ENCODE measurements at places on chromosomes 4 and X. TPM values are rescaled to one million over a fixed set of nuclear protein-coding genes. Genes with fewer than 3 reads are reported as not detected.

The CACNA1F gene
- not detected for total RNA-seq

The FGF13 gene
- total RNA-seq, result not detected

The MAGEA10 gene
- total RNA-seq, result not detected

The SPACA5 gene
- not detected for total RNA-seq

The COL4A5 gene
- 4.3 TPM for total RNA-seq

The RHOXF2B gene
- not detected for total RNA-seq

The SLC10A6 gene
- 0.55 TPM for total RNA-seq

The RASL11B gene
- 0.14 TPM for total RNA-seq

The ZNF595 gene
- 5.3 TPM for total RNA-seq

GRCh38 chr4:98890702-98891455 is 38.1 kb downstream of the EIF4E start:
- H3K27ac ChIP-seq, result peak overlapping the region; percentile 20
- H3K27me3 ChIP-seq, result no peaks in the 10 kb centered on the region
- H3K4me3 ChIP-seq, result no peak overlapping the region
- peak; percentile 10 for DNase-seq

GRCh38 chrX:5683996-5684395 is 544.7 kb downstream of the NLGN4X start:
- no peaks in the 10 kb centered on the region for H3K27me3 ChIP-seq
- H3K27ac ChIP-seq, result no peak overlapping the region
- no peaks in the 10 kb centered on the region for H3K36me3 ChIP-seq
- H3K4me3 ChIP-seq, result no peak overlapping the region

- no peak overlapping the region for H3K27ac ChIP-seq
- H3K36me3 ChIP-seq, result no peaks in the 10 kb centered on the region
- no peak for DNase-seq
- H3K27me3 ChIP-seq, result no peaks in the 10 kb centered on the region
- H3K4me3 ChIP-seq, result no peak overlapping the region
Observed at GRCh38 chr4:23680671-23681518, 209.0 kb downstream of the PPARGC1A start.

GRCh38 chrX:122572461-122572860 is 611.6 kb upstream of the GRIA3 start:
- H3K27ac ChIP-seq, result peak overlapping the region; percentile 74
- peak; percentile 32 for DNase-seq
- H3K36me3 ChIP-seq, result peaks cover 18% of the 10 kb centered on the region
- no peaks in the 10 kb centered on the region for H3K27me3 ChIP-seq
- H3K4me1 ChIP-seq, result peaks cover 57% of the 10 kb centered on the region
- H3K4me3 ChIP-seq, result no peak overlapping the region

GRCh38 chrX:15464704-15465103 is 28.4 kb downstream of the PIR start:
- no peak overlapping the region for H3K4me3 ChIP-seq
- peaks cover 23% of the 10 kb centered on the region for H3K4me1 ChIP-seq
- no peak for DNase-seq

- no peaks in the 10 kb centered on the region for H3K36me3 ChIP-seq
- DNase-seq, result no peak
- peaks cover 7% of the 10 kb centered on the region for H3K27me3 ChIP-seq
- H3K4me3 ChIP-seq, result no peak overlapping the region
Observed at GRCh38 chrX:124415115-124415800, 68.9 kb downstream of the SH2D1A start.

DNA sequence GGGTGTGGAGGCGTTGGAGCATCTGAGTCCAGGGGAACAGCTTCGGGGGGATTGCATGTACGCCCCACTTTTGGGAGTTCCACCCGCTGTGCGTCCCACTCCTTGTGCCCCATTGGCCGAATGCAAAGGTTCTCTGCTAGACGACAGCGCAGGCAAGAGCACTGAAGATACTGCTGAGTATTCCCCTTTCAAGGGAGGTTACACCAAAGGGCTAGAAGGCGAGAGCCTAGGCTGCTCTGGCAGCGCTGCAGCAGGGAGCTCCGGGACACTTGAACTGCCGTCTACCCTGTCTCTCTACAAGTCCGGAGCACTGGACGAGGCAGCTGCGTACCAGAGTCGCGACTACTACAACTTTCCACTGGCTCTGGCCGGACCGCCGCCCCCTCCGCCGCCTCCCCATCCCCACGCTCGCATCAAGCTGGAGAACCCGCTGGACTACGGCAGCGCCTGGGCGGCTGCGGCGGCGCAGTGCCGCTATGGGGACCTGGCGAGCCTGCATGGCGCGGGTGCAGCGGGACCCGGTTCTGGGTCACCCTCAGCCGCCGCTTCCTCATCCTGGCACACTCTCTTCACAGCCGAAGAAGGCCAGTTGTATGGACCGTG is 2.2 kb downstream of the AR start:
- H3K27ac ChIP-seq, result peak overlapping the region; percentile 70
- H3K36me3 ChIP-seq, result peaks cover 7% of the 10 kb centered on the region
- H3K4me3 ChIP-seq, result peak overlapping the region; percentile 96
- no peaks in the 10 kb centered on the region for H3K27me3 ChIP-seq
- DNase-seq, result no peak

DNA sequence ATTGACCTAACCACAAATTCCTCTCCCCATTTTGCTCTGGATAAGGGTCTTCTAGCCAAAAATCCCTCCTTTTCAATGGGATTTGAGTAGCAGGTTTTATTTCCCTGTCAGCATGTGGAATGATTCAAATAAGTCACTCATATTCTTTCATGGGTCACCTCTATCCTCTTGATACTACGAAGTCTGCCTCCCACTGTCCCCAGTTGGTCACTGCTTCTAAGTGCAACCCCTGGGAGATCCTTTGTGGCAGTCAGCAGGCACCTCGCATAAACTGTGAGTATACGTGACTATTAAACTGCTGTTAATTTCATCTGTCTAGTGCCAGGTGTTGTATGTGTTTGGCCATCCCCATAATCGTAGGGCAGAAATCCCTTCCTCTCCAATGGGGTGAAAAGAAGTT is 1667.9 kb upstream of the PCDH7 start:
- no peak for DNase-seq
- peaks cover 33% of the 10 kb centered on the region for H3K4me1 ChIP-seq
- H3K36me3 ChIP-seq, result peaks cover 4% of the 10 kb centered on the region
- no peak overlapping the region for H3K4me3 ChIP-seq

- H3K27ac ChIP-seq, result no peak overlapping the region
- no peak overlapping the region for H3K4me3 ChIP-seq
- no peaks in the 10 kb centered on the region for H3K36me3 ChIP-seq
- DNase-seq, result no peak
Observed at GRCh38 chr4:113350576-113350975, 301.1 kb downstream of the ANK2 start.

DNA sequence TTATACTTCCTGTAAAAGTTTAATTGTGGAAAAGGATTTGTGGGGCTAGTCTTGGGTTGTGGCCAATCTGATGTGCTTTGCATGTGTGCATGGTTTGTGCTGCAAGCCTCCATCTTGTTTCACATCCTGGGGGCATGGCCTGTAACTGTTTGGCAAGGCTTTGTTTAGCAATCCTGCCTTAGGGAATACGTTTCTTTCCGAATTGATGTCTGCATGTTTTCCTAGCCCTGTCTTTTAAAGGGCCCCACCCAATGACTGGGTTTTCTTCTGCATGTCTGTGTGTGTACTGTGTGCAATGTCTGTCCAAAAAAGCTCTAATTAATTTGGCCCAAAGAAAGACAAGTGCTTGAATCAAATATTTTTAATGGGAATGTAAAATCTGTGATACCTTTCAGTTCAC is 74.6 kb upstream of the MID1IP1 start:
- no peaks in the 10 kb centered on the region for H3K36me3 ChIP-seq
- H3K27me3 ChIP-seq, result peaks cover 2% of the 10 kb centered on the region
- no peak overlapping the region for H3K4me3 ChIP-seq

DNA sequence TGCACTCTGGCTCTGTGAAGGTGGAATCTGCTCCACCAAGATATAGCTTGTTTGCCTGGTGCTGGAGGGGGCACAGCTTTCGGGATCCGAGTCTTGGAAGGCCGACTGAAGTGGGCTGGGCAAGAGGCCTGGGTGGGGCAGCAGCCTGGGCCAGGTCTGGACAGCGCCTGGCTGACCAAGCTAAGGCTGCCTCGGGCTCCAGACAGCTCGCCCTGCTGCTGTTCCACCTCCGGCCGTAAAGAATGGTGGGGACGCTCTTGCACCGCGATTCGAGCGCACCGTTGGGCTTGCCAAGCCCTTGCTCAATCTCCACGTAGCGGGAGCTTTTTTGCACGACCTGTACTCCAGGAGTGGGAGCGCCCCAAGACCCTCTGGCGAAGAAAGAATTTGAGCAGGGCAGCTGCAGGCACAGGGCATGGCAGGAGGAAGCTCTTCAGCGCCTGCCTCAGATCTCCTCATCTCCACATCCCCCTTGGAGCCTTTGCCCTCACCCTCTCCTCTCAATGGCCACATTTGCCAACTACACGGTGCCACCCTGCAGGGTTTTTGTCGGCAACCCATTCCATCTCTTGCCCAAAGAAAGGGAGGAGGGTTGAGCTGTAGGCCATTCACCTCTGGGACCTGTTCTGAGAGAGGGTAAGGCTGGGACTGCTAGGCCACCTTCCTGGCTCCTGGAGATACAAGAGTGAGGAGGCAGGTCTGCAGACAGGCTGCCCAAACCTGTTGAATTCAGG is 18.9 kb downstream of the CNGA2 start:
- no peaks in the 10 kb centered on the region for H3K4me1 ChIP-seq
- no peaks in the 10 kb centered on the region for H3K36me3 ChIP-seq
- H3K4me3 ChIP-seq, result no peak overlapping the region
- H3K27ac ChIP-seq, result no peak overlapping the region
- peaks cover 2% of the 10 kb centered on the region for H3K27me3 ChIP-seq

GRCh38 chr4:75662626-75663025 is 10.6 kb downstream of the G3BP2 start:
- H3K36me3 ChIP-seq, result peaks cover 18% of the 10 kb centered on the region
- H3K27ac ChIP-seq, result no peak overlapping the region

DNA sequence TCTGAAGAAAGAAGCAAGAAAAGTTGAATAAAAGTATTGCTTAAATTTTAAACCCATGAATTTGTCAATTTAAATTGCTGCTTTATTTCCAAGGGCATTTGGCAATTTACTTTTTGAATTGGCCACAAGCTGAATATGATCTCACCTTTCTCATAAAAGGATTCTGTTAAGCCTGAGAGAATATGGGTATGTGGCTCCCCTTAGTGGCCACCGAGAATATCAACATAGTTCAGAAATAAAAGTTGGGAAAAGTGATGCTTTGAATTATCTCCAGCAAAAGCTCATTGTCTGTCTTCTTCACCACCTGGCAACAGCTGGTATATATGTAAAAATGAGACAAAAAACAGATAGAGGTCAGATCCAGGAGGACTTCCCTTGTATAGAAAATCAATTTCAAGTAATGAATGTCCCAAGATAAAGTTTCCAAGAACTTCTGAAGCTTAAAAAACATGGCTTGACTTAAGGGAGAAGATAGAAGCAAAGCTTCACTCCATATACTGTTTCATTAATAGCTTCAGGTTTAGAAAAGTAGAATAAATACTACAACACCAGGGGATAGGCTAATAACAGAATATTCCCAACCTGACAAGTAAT is 290.7 kb upstream of the FAM241A start:
- no peaks in the 10 kb centered on the region for H3K4me1 ChIP-seq
- H3K27me3 ChIP-seq, result peaks cover 5% of the 10 kb centered on the region
- H3K27ac ChIP-seq, result no peak overlapping the region
- H3K36me3 ChIP-seq, result no peaks in the 10 kb centered on the region

- no peak for DNase-seq
- H3K27ac ChIP-seq, result no peak overlapping the region
- H3K4me3 ChIP-seq, result peak overlapping the region; percentile 46
Observed at GRCh38 chr4:159504684-159505083, 401.8 kb downstream of the RAPGEF2 start.

- H3K36me3 ChIP-seq, result peaks cover 7% of the 10 kb centered on the region
- H3K27ac ChIP-seq, result peak overlapping the region; percentile 52
- H3K4me1 ChIP-seq, result peaks cover 23% of the 10 kb centered on the region
- H3K27me3 ChIP-seq, result no peaks in the 10 kb centered on the region
- H3K4me3 ChIP-seq, result 0 out of 2 replicates have a peak overlapping the region, but pooled peaks have one; percentile 5
Observed at GRCh38 chr4:33924239-33924638, 2320.1 kb downstream of the ARAP2 start.

GRCh38 chr4:115090483-115091075 is 22.8 kb downstream of the NDST4 start:
- peak; percentile 0 for DNase-seq
- no peak overlapping the region for H3K27ac ChIP-seq
- no peaks in the 10 kb centered on the region for H3K36me3 ChIP-seq
- H3K27me3 ChIP-seq, result no peaks in the 10 kb centered on the region

GRCh38 chrX:71550578-71550977 is 17.7 kb downstream of the OGT start:
- peaks cover 4% of the 10 kb centered on the region for H3K36me3 ChIP-seq
- no peak for DNase-seq
- no peaks in the 10 kb centered on the region for H3K27me3 ChIP-seq
- no peak overlapping the region for H3K4me3 ChIP-seq
- no peak overlapping the region for H3K27ac ChIP-seq
- no peaks in the 10 kb centered on the region for H3K4me1 ChIP-seq

- H3K4me1 ChIP-seq, result peaks cover 32% of the 10 kb centered on the region
- H3K4me3 ChIP-seq, result no peak overlapping the region
- H3K36me3 ChIP-seq, result no peaks in the 10 kb centered on the region
- no peak for DNase-seq
- H3K27ac ChIP-seq, result no peak overlapping the region
Observed at GRCh38 chr4:75547647-75548387, 8.0 kb upstream of the ODAPH start.

- no peak overlapping the region for H3K4me3 ChIP-seq
- no peaks in the 10 kb centered on the region for H3K27me3 ChIP-seq
- no peak overlapping the region for H3K27ac ChIP-seq
- no peaks in the 10 kb centered on the region for H3K4me1 ChIP-seq
- peak; percentile 18 for DNase-seq
- H3K36me3 ChIP-seq, result no peaks in the 10 kb centered on the region
Observed at GRCh38 chrX:111445485-111445884, 33.5 kb upstream of the DCX start.

DNA sequence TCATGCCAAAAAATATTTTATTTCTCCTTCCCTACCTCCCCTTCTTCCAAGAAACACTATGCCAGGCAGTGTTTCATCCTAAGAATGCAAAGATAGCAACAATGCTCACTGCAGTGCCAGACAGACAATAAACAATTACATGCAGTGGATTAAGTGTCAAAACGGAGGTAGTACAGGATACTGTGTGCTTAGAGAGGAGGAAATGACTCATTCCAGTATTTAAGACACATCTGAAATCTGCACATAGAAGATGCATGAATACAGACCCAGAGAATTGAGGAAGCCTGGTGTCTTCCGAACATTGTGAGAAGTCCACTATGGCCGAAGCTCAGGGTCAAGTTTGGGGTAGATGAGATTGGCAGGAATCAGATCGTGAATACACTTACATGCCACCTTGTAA is 326.4 kb downstream of the PPP3CA start:
- H3K36me3 ChIP-seq, result peaks cover 11% of the 10 kb centered on the region
- peak; percentile 52 for DNase-seq
- peak overlapping the region; percentile 67 for H3K27ac ChIP-seq

DNA sequence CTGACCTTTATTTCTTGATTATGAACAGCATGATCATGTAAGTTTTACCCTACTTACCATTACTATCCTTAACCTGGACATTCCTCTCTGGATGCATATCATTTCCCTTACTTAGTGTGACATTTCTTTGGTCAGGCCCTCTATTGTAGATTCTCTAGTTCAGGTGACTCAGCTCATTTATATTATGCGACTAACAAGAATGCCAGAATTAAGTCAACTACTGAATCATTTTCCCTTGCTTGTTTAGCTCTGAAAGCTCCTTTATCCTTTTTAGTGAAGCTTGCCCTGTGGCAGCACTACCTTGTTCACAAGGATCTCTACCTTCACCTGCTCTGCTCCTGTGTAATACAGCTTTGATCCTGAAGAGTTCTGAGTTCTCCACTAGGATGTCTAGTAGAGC is 15.1 kb upstream of the UGT2B17 start:
- no peaks in the 10 kb centered on the region for H3K36me3 ChIP-seq
- no peak for DNase-seq
- H3K4me1 ChIP-seq, result no peaks in the 10 kb centered on the region
- H3K4me3 ChIP-seq, result no peak overlapping the region
